ENCODE measurements at places on chromosomes 7 and 10.
A peak's percentile ranks its signal among the peaks of the same experiment; 100 is the strongest.

DNA sequence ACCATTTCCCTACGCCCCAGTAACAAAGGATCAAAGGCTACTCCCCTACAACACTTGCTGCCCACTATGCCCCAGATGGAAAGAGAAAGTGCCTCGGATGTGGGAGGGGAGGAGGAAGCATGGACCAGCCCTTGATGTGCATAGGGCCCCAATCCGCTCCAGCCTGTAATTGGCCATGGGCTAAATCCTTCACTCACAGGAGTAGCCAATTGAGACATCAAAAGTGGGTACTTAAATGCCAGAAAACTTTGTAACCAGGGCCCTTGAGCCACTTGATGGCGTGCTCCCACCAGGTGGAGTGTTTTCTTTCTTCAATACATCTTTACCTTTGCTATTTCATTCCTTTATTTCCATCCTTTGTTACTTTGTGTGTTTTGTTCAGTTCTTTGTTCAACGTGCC, 500.5 kb upstream of the LRRN3 start:
- DNase-seq, result no peak

DNA sequence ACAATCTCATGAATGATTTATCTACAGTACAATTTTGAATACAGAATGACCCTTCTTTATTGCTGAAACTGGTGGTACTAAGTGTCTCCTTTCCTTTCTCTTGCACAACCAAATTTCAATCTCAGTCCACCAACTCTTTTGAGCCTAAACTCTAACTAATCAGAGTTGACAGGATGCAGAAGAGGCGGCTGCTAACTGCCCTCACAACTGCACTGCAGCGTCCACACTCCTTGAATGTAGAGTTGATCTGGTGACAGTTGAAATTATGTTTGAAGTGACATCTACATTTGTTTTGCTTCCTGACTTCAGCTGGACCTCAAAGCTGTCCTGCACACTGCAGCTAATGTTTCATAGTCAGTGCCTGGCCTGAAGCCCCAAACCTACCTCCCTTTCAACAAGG, 139.6 kb downstream of the ZMYND11 start:
- no peak for DNase-seq

DNA sequence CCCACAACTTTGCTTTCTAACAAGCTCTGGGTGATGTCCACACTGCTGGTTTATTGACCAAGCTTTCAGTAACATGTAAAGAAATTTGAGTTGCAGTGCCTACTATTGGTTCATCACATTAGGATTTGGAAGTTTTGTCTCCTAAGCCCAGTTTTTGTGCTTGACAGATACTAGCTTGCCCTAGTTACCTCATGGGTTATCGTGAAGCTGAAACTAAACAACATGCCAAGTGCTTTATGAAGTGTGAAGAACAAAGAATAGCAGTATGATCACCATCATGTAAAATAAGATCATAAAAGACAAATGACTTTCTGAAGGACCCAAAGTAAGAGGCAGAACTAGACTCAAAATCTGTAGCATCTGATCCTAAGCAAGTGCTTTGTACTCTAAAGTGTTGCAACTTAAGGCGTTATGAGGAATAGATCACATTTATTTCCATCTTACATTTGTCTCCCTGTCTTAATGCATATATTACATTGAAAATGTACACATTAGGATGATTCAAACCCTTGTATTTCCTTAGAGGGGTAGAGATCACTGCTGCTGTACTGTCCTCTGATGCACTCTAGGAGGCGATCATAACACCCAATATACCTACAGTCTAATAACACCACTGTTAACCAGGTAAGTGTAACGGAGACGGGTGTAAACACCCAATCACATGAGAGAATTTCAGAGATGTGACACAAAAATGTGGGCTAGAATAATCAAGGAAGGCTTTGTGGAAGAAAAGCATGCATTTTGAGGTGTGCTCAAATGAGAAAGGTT, 71.3 kb downstream of the NRCAM start:
- peak; percentile 16 for DNase-seq

GRCh38 chr10:99560277-99561126, 27.8 kb downstream of the NKX2-3 start:
- peak; percentile 44 for DNase-seq

DNA sequence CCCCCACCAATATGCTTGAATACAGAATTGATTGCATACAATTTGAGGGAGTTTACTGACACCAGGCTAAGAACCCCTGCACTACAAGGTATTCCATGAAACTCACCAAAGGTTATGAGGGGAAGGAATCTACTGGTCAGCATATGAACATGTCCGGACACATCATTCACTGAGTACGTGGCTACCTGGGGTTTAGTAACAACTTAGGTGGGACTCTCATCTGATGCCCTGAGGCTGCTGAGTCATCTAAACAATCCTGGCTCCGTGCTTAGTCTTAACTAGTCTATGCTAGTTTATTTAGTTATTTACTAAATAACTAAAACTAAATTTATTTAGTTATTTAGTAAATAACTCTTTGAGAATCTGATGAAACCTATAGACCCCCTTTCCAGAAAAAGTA, 11.3 kb downstream of the PI4K2A start:
- no peak for DNase-seq

DNA sequence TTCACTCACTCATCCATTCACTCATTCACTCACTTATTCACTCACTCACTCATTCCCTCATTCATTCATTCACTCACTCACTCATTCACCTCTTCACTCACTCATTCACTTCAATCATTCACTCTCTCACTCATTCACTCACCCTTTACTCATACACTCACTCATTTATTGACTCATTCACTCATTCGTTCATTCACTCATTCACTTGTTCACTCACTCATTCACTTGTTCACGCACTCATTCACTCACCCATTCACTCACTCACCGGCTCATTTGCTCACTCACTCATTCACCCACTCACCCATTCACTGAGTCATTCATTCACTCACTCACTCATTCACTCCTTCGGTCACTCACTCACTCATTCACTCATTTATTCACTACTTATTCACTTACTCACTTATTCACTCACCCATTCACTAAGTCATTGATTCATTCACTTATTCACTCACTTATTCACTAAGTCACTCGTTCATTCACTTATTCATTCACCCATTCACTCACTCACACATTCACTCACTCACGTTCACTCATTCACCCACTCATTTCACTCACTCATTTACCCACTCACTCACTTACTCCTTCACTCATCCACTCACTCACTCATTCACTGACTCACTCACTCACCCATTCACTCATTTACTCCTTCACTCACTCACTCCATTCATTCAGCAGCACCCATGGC, 4.7 kb upstream of the PFKP start:
- DNase-seq, result no peak

GRCh38 chr7:157860406-157860805, 523.6 kb downstream of the DNAJB6 start:
- no peak for DNase-seq

DNA sequence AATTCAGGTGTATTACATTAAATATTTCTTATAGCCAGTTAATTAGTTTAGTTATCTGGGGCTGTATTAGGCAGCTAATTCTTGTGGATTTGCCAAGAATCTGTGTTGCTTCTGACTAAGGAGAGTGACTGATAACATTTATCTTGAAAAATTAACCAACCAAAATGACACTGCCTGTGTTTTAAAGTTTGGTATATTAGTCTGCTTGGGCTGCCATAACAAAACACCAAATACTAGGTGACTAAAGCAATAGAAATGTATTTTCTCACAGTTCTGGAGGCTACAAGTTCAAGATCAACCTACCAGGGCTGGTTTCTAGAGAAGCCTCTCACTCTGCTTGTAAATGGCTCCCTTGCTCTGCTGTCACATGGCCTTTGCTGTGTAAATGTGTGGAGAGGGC, 12.9 kb downstream of the EXOC4 start:
- no peak for DNase-seq

DNA sequence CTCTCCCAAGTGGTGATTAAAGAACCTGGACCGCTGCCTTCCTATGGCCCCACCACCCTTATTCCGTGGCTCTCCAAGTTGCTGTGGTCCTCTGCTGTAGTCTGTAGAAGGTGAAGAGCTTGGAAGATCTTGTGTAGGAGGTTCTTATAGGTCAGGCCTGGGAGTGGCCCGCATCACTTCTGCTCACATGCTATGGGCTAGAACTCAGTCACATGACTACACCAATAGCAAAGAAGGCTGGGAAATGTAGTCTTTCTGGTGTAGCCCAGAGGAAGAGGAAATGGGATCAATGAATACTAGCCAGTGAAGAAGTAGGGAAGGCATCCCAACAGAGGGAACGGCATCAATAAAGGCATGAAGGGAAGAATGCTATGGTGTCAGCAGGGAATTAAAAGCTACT, 41.3 kb upstream of the AOAH start:
- no peak for DNase-seq

- no peak for DNase-seq
These were observed 125.1 kb upstream of the LYZL1 start for GRCh38 chr10:29163746-29164145.

DNA sequence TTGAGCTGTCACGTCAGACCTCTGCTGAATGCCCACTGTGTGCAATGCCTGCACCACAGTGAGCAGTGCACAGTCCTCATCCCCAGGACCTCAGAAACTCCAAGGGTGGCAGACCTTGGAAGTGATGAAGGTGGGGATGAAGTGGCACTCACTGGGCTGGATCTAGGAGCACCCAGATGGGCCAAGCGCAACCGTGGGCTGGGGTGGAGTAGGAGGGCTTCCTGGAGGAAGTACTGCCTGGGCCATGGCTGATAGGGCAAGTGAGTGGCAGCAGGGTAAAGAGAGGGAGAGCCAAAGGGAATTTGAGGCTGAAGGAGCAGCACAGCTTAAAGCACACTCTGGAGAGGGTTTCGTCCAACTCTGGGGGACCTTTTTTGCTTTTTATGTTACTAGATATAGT, 52.3 kb downstream of the RBM20 start:
- no peak for DNase-seq

GRCh38 chr7:123637203-123637602, 18.5 kb upstream of the LMOD2 start:
- DNase-seq, result no peak

GRCh38 chr10:104045151-104046089, 40.3 kb downstream of the COL17A1 start:
- no peak for DNase-seq

DNA sequence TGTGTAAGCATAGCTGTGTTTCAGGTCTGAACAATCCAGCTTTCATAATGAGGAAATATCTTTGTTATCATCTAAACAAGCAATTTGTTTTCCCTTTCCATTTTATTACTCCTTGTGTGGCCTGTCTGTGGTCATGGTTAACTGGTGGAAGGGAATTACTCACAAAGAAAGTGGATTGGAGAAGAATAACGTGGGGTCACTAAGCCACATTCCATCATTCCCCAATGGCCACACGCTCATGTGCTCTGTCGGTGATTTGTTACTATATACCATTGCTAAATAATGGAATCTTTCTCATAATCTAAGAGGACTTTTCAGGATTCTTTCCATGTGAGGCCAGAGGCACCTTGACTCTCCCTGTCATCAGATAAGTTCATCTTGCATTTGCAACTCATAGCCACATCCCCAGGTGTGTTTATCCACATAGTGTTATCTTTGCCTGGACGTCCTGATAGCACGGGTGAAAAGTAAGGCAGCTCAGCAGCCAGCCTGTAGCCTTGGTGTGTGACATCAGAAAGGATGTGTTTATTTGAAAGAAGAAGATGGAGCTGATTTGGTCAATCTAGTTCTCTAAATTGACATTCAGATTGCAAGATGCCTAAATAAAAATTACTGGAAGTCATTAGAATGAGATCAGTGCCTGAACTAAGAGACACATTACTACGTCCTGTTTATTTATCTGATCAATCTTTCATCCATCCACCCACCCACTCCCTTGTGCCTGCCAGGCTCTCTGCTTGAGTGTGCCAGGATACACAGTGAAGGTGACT, 128.9 kb downstream of the CELF2 start:
- DNase-seq, result no peak

DNA sequence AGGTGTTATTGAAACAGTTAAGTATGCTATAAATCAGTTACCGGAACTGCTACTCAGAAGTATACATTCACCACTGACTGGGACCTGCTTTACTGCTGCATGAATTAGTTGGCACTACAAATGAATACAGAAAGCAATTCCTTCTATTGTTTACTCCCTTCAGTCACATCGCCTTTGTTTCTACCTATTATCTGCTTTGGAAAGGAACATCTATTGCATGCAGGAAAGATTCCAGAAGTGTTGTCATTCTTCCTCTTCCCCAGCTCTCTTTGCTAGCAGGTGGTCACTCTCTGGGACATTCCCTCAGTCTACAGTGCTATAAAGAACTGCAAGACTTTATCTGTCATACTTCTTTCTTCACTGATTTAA, 131.3 kb downstream of the ANK3 start:
- no peak for DNase-seq

DNA sequence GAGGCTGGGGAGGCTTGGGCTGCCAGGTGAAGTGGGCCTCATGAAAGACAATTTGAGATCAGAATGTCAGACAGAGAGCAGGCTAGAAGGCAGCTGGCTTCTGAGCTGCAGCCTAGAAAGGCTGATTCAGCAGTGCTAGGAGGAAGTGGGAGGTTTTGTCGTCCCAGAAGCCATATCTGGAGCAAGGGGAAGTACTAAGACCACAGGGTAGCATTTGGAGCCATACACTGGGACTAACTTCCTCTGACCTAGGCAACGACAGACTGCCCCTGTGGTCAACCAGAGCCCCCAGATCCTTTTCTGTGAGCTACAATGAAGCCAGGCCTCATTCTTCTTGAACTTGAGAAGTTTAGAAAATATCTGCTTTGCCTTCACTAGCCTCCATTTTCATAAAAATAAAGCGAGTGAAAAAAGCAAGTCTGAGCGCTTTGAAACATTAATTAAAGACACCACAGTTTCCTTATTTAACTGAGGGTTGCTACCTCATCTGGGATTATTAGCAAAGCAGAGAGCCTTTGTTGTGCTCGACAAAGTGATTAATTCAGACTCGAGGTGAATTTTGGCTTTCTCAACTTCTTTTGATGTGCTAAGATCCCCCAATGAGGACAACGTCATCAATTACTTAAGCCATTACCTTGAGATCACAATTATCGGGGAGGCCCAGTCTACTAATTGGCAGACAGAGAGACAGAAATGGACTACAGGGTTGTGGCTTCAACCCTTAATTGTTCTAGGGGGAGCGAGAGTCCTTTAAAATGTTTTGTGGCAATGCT, 26.6 kb downstream of the TBXAS1 start:
- DNase-seq, result peak; percentile 13

GRCh38 chr10:129459762-129460539, 7.1 kb upstream of the MGMT start:
- DNase-seq, result no peak

GRCh38 chr7:49639068-49639593, 134.3 kb upstream of the VWC2 start:
- DNase-seq, result no peak

GRCh38 chr7:98651760-98652159, 34.7 kb downstream of the NPTX2 start:
- no peak for DNase-seq

- no peak for DNase-seq
These were observed 257.3 kb downstream of the SDK1 start for GRCh38 chr7:3558400-3558799.

DNA sequence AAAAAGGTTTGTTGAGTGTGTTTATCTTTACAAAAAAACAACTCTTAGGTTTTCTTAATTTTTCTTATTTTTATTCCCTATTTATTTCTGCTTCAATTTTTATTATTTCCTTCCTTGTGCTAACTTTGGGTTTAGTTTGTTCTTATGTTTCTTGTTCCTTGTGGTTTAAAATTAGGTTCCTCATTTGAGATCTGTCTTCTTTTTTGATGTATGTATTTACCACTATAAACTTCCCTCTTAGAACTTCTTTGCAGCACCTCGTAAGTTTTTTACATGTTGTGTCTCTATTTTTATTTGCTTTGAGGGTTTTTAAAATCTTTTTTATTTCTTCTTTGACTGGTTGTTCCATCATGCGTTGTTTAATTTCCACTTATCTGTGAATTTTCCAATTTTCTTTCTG, 1217.1 kb upstream of the CELF2 start:
- DNase-seq, result no peak

Measured in germinal center (tissue), 1 donor.